ENCODE measurements at places on chromosomes 2 and 18.

DNA sequence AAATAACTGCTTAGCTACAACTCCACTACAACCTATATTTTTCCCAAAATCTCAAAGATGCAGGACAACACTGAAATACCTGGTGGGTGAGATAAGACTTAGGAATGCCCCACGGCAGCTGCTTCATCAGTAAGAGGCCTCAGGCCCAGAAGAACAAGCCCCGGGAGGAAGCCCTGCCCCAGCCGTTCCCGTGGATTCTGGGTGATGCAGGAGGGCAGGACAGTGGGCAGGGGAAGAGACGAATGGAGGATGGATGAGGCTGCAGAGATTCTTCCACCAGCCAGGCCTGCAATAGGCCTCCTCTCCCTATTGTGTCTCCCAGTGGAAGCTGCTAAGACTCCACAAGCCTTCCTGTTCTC is 197.9 kb upstream of the HDAC4 start:
- no peak for DNase-seq

DNA sequence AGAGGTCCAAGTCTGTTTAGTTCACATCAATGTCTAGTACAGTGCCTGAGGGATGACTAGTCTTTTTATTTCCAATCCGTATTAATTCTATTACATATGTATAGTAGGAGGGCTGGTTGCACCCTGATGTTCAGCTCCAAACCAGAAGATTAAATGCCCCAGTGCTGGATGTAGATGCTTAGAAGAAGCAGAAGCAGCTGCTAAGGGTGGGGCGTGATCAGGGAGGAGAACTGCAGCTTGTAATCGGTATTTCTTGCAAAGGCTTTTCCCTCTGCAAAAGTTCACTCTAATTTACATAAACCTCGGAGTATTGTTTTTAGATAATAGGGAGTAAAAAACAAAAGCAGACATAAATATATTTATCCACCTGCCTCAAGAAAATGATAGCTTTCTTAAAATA is 145.3 kb upstream of the ITGA4 start:
- DNase-seq: no peak

- DNase-seq: no peak
These were observed 32.8 kb downstream of the MYOM1 start for GRCh38 chr18:3186678-3187658.

GRCh38 chr2:31125918-31126695 is 12.1 kb downstream of the GALNT14 start:
- DNase-seq: no peak

DNA sequence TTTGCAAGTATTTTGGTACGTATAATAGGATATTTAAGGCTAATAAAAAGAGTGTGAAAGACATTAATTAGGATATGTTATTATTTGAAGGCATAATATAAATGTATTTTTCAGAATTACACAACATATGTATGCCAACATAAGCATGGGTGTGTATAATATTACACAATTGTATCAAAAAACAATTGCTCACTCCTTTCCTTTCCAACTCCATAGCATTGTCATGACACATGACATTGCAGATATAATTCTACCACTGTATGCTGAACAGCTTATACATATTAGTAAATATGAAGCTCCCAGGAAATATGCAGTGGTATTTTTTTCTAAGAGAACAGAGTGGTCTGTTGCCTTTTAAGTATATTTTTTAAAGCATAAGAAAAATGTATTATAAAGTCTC is 593.1 kb downstream of the TMX3 start:
- DNase-seq: no peak

- DNase-seq: no peak
These were observed 28.2 kb upstream of the CYRIA start for GRCh38 chr2:16693854-16694253.

DNA sequence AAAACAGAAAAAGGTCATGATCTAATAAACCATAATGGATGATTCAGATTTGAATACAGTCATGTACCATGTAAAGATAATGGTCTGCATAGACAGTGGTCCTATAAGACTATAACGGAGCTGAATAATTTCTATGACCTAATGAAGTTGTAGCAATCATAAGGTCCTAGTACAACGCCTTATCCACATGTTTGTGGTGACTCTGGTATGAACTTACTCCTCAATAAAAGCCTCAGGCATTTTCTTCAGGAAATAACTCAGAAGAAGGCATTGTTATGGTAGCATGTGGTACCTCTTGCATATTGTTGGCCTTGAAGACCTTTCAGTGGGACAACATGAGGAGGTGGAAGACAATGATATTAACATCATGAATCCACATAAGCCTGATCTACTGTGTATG is 883.3 kb downstream of the CNTNAP5 start:
- DNase-seq: no peak

DNA sequence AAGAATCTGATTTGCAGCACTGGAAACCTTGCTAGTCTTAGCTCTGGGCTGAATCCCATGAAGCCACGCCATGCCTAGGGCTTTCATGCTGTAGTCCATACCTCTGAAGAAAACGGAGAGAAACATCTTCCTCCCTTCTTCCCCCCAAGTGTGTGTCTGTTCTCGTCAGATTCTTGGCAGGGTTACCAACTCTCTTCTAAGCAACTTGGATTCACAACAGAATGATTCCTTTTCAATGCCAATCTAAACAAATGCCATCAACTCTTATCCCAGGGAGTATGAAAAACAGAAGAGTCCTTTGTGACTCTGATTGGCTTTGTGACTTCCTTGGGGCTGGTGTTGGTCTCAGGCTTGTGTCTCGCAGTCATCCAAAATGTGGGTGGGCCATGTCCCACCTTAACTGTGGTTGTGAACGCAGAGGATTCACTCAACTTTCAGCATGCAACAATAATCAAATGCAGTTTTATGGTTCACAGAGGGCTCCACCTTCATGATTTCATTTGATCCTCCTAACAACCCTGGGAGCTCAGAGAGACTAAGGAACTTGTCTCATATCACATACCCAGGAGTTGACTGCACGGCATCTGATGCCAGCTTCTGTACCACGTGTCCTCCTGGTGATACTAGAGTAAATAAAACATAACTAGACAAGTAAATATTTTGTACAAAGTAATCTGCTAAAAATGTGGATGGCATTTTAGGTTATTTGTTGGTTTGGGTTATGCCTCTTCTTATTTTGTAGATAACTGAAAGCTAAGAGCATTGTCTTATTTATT is 186.0 kb upstream of the TNP1 start:
- no peak for DNase-seq

GRCh38 chr18:23894661-23895175 is 119.8 kb upstream of the TTC39C start:
- no peak for DNase-seq

GRCh38 chr2:79554899-79555298 is 42.0 kb downstream of the CTNNA2 start:
- DNase-seq: no peak

GRCh38 chr18:48784656-48785055 is 166.1 kb downstream of the SMAD7 start:
- DNase-seq: no peak

GRCh38 chr2:190802626-190803209 is 77.9 kb upstream of the GLS start:
- no peak for DNase-seq

GRCh38 chr2:233211548-233211895 is 40.0 kb upstream of the ATG16L1 start:
- no peak for DNase-seq

- no peak for DNase-seq
These were observed 281.8 kb downstream of the CLIP4 start for GRCh38 chr2:29397039-29397438.

Data from stimulated activated CD4-positive, alpha-beta T cell treated with anti-CD3 and anti-CD28 coated beads, Interleukin-1b, Interleukin-23, amount 100 ng/mL, for 1 hour (primary cell).